ENCODE measurements at places on chromosomes 16 and 17. TPM values are rescaled to one million over a fixed set of nuclear protein-coding genes. Genes with fewer than 3 reads are reported as not detected.

Gene AANAT
- total RNA-seq = not detected

Gene MINK1
- total RNA-seq = 33.6 TPM

DNA sequence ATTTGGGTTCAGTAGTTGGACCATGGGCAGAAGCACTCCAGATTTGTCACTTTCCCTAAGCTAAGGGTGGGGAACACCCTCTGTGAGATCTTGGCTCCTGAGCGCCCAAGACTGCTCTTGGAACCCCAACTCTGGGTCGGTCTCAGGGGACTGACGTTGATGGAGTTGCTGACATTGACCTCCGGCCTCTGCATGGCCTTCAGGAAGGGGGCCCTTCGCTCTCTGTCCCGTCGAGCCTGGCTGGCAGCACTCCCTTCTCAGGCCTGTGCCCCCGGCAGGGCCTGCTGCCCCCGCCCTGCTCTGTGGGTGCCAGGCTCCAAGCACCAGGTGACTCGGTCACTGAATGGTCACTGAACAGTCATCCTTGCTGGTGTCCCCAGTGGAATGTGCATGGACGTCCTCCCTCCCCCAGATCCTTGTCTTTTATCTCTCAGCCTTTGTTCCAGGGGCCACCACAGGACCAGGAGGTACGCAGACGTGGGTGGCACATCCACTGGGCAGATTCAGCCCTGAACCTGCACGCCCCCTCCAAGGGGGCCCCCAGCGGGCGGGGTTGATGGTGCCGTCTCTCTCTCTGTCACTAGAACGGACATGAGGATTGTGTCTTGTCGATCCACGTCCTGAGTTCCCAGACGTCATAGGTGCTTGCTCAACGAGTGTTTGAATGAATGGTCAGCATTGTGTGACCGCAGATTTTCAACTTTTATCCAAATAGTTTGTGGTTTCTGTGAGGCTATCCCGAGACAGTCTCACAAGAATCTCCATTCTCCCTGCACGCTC lies 314.5 kb downstream of the SEC14L1 start:
- no peak for DNase-seq

GRCh38 chr17:44774271-44775135 lies 15.7 kb downstream of the ADAM11 start:
- peak; percentile 75 for DNase-seq

GRCh38 chr16:23182206-23182678 lies 303 bp upstream of the SCNN1G start:
- peak; percentile 1 for DNase-seq

- no peak for DNase-seq
Observed at GRCh38 chr17:18889658-18890057, 31.7 kb downstream of the PRPSAP2 start.

DNA sequence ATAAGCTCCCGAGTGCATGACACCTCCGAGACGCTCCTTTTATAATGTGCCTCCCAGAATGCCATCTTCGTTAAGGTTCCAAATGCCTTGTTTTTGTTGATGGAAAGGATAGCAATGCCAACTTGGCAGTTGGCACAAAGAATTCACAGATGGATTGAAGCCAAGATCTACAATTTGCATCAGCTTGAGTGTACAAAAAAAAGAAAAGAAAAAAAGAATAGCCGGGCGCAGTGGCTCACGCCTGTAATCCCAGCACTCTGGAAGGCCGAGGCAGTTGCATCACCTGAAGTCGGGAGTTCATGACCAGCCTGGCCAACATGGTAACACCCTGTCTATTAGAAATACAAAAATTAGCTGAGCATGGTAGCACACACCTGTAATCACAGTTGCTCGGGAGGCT lies 7.6 kb downstream of the TBC1D16 start:
- no peak for DNase-seq

DNA sequence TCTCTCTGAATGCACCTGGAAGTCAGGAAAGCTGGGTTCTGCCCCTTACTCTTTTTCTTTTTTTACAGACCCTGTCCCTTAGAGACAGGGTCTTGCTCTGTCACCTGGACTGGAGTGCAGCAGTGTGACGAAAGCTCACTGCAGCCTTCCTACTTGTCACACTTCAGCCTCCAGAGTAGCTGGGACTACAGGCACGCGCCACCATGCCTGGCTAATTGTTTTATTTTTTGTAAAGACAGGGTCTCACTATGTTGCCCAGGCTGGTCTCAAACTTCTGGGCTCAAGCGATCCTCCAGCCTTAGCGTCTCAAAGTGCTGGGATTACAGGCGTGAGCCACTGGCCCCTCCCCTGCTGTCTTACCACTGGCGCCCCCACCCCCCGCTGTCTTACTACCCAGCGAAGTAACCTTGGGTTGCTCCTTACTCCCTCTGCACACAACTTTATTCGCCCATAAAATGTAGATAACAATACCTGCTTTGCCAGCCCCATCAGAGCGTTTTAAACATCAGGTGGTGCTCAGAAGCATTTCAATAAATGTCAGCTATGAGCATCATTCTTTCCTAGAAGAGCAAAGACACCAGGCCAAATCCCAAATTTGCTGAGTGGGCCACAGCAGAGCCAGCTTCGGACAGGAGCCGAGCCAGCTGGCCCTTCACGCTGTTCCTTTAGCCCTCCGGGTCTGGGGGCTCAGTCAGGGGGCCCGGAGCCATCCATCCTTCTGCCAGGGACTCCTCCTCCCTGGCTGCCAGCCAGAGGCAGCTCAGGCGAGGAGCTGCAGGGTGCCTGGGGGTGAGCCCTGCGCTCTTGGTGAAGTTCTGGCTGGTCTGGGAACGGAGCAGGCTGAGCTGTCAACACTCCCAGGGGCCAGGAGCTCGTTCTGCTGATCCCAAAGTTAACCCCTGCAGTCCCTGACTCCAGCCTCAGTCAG lies 24.4 kb downstream of the SRL start:
- DNase-seq = no peak

DNA sequence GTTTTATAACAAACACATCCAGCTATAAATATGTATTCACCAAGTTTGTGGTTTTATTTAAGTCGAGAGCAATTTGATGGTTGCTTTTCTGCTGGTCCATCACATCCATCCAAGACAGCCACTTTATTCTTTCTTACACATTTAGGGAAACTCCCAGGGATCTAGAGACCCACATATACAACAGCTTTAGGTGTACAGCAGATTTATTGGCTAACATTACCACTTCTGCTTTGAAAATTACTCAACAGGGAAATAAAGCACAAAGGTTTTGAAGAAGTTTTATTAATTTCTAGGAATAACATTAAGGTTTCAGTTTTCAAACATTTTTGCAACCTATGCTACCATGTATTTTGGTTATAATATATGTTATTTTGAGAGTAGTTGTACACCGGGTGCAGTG lies 6.9 kb downstream of the ERCC4 start:
- DNase-seq = no peak

- no peak for DNase-seq
Observed at GRCh38 chr16:63442246-63442645, 1406.0 kb upstream of the CDH8 start.

DNA sequence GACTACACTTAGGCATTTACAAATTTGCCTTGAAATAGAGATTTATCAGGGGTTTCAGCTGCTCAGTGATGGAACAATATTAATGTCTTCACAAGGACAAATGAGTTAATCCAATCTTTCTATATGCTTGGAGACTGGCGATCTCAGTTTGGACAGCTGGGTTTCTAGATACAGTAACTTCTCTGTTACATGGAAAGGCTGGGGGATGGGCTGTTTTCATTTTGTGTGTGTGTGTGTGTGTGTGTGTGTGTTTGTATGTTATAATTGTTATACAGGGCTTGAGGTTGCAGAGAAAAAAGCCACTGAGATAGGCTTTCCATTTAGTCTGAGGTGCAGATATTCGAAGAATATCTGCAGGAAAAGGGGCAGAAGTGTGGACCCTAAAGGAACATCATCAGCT lies 359.3 kb upstream of the SALL1 start:
- DNase-seq = no peak

Data from LHCN-M2 (cell line).